ENCODE measurements at places on chromosomes 12 and 14.
A peak's percentile ranks its signal among the peaks of the same experiment; 100 is the strongest.

GRCh38 chr12:124032265-124032886 is 59.4 kb downstream of the ZNF664 start:
- DNase-seq: peak; percentile 33

DNA sequence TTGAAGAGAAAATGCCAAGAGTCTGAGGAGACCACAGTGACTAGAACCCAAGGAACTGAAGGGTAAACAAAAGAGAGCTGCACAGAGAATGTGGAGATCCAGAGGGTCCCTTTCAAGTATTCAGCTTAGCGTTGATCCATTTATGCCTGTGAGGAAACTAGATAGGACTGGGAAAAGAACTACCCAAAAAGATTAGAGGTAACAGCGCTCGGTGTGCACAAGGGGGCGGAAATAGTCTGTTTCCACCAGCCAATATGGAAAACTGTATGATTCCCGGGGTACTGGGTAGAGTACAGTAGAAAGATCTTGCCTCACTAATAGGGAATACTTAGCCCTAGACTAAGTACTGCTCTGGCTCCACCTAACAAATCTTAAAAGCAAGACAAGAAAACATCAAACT is 135.5 kb downstream of the DPF3 start:
- DNase-seq: no peak

DNA sequence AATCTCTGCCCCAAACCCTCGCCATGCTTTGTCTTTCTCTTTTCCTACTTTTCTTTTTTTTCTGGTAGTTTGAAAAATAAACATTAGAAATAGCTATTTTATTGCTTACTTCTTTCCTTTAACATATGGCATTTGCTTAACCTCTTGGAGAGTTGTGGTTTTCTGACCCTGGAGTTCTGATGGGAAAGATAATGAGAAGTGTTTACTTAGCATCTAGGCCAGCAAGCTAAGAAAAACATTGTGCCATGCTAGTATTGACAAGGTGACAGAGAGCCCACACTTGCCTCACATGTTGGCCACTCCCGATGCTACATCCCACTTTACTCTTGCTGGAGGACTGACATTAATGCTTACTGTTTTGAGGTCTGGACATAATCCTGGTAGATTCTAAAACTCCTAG is 886.2 kb downstream of the DIO2 start:
- no peak for DNase-seq

GRCh38 chr12:5254703-5255102 is 177.2 kb upstream of the NTF3 start:
- no peak for DNase-seq

DNA sequence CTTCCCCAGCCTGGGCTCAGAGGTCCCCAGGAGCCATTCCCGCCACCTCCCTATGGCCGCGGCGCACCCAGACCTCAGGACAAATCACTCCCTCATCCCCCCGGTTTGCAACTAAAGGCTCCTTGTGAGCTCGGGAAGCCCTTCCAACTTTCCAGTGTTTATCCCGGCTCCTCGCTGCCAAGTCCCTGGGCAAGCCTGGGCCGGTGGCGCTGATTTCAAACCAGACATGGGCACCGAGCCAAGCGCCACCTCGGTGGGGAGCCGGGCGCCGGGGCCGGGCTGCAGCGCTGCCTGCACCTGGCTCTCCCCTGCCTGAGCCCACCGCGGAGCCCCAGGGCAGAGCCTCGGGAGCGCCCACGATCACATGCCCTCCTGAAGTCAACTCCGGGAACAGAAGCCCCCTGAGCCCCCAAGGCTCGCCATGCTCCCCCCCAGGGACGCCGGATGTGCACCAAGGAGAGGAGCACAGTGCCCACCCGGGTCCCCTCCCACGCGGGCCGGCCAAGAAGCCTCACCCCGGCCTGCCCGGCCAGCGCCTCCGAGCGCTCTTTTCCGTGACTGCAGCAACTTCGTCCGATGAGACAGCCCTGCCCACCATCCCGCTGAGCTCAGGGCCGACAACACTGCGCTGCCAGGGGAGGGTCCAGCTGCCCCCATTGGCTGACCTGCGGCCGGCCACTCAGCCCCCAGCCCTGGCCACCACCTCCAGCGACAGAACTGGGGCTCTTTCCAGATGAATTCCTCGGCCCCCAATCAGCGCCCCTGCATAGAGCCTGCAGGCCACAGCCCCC is 50.0 kb downstream of the NCOR2 start:
- DNase-seq: no peak

DNA sequence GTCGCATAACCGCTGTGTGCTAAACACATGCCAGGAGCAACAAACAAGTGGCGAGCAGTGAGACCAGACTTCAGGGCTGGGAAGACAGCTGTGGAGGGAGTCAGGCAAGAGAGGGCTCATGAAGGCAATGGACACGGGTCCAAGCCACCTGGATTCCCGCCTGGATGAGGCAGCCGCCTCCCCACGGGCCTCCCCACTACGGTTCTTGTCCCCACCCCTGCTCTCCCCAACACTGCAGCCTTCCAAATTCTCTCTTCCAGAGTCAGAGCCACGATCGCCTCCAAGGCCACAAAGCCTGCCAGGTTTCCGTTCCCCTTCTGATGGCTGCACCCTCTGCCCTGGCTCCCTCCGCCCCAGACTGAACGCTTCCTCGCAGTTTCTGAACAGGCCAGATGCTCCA is 36.1 kb upstream of the PIWIL1 start:
- DNase-seq: no peak

DNA sequence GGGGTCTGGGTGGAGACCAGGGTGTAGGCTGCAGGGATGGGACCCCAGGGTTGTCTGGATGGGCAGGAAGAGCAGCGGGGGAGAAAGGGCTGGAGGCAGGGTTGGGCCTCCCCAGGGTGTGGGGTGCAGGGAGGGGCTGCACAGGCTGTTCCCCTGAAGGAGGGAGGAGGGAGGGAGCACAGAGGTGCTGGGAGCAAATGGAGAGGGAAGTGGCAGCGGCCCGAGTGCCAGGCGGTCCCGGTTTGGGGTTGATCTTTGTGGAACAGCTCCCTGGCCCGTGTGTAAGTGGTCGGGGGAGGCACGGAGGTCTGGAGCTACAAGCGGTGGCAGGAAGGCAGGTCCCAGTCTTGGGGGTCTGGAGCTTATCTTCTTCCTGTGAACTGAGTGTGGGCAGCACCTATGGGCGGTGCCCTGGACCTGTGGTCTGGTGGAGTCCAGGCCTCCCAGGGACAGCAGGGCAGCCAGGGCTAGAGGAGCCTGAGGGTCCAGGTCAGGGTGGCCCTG is 391.6 kb downstream of the TMEM121 start:
- no peak for DNase-seq

DNA sequence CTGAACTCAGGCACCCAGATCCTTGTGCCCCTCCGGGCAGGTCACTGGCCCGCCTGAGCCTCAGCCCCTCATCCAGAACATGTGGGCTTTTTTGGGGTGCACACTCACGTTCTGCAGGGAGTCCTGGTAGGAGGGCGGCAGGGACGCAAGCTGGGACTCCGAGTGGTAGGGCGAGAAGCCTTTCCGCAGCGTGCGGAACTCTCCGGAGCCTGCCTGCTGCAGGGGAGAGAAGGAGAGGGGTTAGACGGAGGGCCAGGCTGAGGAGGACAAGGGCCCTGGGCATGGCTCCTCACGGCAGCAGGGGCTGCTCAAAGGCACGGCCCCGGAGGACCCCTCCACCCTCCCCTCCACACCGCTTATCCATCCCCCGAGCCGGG is 40.8 kb downstream of the CCNK start:
- DNase-seq: no peak

- DNase-seq: no peak
Observed at GRCh38 chr12:68474467-68475204, 136.1 kb upstream of the RAP1B start.

GRCh38 chr14:63759456-63759855 is 31.6 kb upstream of the SGPP1 start:
- DNase-seq: peak; percentile 40

- no peak for DNase-seq
Observed at GRCh38 chr14:64234877-64235651, 59.1 kb downstream of the ESR2 start.

DNA sequence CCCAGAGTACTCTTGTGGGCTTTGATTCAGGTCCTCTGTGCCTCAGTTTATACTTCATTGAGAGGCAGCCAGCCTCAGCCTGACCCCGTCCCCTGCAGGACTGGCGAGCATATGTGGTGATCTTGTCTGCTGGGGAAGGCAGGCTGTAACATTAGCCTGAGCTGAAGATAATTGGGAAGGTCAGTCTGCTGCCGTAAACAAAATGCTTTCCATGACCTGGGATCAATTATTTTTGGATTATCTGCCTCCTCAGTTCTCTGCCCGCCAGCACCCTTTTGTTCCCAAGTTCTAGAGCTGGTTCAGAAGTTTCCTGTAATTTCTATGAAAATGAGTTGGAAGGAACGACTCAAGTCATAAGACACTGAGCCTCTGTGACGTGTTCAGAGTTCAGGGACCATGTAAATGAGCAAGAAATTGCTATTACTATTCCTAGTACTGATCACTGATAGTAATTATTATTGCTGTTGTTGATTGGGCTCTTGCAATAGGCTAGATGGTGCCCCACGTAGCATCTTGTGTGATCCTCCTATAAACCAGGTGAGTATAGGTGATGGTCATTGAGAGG is 4.5 kb downstream of the ORAI1 start:
- no peak for DNase-seq

- DNase-seq: no peak
Observed at GRCh38 chr12:46692606-46693005, 133.2 kb downstream of the SLC38A4 start.

- DNase-seq: no peak
Observed at GRCh38 chr12:32776258-32776657, 20.6 kb upstream of the YARS2 start.

GRCh38 chr12:21296348-21296747 is 38.4 kb downstream of the SLCO1A2 start:
- DNase-seq: no peak

- no peak for DNase-seq
Observed at GRCh38 chr12:5345534-5345933, 86.4 kb upstream of the NTF3 start.

- no peak for DNase-seq
Observed at GRCh38 chr14:96265383-96266095, 9.5 kb downstream of the BDKRB1 start.

DNA sequence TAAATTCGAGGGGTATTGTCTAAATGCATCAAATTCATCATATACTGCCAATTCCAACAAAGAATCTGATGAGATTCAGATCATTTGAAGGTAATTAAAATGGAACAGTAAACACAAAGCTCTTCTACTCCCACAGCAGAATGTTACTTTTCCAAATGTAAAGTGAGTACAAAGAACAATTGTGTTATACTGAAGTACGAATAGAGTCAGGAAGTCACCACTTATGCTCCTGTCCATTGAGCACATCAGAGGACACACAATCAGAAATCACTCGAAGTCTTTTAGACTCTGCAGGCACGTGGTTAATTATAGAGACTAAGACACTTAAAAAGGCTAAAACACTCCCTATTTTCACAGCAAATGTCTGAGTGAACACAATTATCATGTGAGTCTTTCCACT is 388.5 kb upstream of the MIS18BP1 start:
- no peak for DNase-seq

DNA sequence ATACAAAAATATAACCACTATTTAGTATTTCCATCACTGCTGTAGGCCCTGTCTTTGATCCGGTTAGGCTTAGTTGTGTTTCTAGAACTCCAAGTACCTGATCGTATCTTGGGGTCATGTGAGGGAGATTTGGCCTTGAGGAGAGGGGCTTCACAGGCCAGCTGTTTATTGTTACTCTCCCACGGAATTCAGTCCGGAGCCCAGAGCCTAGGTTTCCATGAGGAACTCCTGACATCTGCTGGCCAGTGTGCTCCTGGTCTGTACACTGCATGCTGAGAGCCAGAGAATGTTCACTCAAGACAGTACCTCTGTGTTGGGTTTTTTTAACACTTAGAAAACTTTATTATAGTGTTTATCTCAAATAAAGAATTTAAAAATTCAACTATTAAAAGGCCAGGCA is 341.0 kb upstream of the TMEM132C start:
- no peak for DNase-seq

DNA sequence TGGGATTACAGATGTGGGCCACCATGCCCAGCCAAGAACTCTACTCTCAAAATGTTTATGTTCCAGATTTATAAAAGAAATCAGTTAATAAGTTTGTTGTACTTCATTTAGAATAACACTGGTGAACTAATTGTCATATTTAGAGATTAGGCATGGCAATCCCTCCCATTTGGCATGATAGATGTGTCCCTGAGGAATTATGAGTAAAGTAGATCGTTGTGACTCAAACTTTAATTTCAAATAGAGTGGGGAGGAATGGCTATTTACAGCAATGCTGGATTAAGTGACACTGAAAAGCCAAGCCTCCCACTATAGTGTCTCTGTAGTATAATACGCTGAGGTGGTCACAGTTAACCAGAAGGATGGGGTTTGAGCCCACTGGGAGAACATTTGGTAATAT is 39.3 kb upstream of the RTRAF start:
- no peak for DNase-seq

DNA sequence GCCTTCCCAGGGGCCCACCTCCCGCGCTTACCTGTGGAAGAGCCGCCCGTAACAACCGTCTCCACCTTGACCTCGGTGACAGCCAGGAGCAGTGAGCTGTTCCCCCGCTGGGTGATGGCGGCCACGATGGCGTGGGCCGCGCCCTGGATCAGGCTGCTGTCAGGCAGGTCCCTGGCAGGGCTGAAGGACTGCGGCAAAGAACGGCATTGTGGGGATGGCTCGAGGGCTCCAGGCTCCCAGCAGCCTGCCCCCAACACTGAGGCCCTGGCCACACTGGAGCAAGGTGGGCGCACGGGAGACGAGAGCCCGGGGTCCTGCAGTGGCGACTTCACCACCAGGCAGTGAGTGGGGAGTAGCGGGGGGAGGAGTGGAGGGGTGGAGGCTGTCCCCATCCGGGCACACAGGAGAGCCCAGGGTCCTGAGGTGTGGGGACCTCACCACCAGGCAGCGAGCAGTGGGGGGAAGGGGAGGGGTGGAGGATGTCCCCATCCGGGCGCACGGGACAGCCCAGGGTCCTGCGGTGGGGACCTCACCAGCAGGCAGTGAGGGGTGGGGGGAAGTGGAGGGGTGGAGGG is 25.0 kb downstream of the JAG2 start:
- no peak for DNase-seq

DNA sequence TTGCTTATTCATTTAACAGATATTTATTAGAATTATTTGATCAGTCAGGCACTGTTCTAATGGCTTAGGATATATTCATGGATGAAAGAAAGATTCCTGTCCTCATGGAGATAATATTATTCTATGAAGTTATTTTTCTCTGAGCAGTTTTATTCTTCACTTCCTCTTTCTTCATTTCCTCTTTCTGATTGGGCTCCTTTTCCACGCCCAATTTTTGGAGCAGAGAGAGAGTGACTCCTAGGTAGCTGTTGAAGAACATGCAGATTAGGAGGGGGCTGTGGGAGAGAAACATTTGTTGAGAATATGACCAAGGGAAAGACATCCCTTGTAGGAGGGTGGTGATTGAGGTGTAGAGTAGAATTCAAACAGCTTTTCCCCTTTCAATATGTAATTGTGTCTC is 6.0 kb upstream of the YARS2 start:
- DNase-seq: no peak

- no peak for DNase-seq
Observed at GRCh38 chr12:5259523-5259922, 172.4 kb upstream of the NTF3 start.

- no peak for DNase-seq
Observed at GRCh38 chr12:54975272-54975671, 9.3 kb downstream of the TESPA1 start.

- DNase-seq: no peak
Observed at GRCh38 chr14:34224221-34224620, 237.8 kb downstream of the SPTSSA start.

Measured in CD4-positive, alpha-beta T cell treated with Interleukin-17A for 4 hours (primary cell).